ENCODE measurements at places on chromosomes 2 and 18.

DNA sequence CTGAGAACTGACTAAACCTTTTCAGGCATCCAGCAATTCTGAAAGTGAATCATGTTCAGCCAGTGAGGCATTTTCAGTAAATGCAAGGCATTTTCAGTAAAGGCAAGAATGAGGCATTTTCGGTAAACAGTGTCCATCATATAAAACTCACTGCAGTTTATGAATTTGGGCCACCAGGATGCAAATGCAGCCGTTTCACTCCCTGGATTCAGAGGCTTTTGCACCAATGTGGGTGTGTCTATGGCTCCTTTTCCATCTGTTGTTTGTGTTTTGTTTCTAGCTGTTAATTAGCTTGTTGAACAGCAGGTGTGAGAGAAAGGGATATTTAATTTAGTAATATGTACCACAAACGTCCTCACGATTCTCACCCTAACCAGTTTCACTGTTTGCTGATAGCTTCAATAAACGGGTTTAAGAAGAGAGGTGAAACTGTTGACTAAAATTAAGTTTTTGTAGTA lies 116.3 kb upstream of the PGAP1 start:
- no peak for DNase-seq

- DNase-seq: peak; percentile 15
These were observed 116.0 kb downstream of the DTNB start for GRCh38 chr2:25557179-25558036.

GRCh38 chr2:169109502-169110409 lies 40.4 kb downstream of the DHRS9 start:
- peak; percentile 84 for DNase-seq

GRCh38 chr2:145379934-145380333 lies 860.0 kb upstream of the ZEB2 start:
- no peak for DNase-seq

DNA sequence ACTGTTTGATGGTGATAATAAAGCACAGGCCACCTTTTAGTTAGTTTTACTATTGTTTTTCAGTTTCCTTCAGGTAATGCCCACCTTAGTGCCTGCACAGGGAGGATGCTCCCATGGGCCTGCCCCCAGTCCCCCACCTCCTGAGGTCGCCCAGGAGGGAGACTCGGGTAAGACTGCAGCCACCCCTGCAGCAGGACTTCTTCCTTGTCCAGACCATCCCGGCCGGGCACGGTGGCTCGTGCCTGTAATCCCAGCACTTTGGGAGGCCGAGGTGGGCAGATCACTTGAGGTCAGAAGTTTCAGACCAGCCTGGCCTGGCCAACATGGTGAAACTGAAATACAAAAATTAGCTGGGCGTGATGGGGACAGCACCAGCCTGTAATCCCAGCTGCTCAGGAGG lies 68.1 kb upstream of the TANC1 start:
- no peak for DNase-seq

DNA sequence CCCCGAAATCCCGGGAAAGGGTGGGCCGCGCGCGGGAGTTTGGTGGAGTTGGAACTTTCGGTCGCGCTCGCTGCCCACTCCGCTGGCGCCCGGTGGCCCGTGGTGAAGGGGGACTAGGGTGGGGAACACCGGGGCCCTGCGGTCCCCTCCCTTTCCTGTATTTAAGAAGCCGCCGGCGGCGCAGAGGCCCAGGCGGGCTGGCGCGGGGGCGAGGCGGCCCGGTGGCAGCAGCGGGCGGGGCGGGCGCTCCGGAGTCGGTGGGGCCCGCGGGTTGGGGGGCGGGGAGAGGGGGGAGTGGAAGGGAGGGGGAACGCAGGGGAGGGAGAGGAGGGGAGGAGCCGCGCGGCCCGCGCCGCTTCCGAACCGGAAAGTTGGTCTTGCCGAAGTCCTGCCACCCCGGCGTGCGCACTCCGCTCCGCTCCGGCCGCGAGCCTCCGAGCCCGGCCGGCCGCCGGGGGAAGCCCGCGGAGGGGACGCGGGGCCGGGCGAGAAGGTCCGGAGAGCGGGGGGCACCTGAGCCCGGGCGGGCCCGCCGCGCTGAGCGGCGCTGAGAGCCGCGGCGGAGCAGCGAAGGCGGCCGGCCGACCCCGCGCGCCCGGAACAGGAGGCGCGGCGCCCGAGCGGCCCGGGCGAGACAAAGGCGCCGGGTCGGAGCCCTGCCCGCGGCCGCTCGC lies 425 bp upstream of the SALL3 start:
- DNase-seq: no peak

DNA sequence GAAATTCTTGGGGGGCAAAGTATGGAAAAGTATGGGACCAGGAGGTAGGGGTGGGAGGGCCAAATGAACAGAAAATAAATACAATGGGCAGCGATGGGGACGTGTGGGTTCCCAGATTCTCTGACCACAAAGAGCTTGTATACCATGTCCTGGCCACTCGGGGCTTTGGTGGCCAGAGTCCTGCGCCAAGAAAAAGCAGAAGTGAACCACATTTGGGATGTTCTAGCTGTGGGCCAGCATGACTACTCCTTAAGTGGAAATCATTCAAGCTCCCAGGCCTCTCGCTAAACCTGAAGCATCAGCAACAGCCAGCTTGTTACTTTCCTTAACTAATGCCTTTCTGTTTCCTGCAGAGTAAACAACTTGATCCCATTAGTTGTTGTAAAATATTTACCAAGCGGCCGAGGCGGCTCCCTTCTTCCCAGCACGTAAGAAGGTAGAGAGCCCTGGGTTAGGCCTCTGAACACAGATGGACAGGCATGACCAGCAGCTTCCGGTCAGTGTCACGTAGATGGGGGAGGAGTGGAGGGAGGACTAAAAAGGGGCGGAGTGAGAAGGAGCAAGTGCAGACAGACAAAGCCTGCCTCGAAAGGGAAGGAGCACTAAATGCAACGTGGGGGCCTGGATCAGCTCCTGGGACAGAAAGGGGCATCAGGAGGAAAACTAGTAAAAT lies 88.2 kb downstream of the GALNT14 start:
- peak; percentile 9 for DNase-seq

- DNase-seq: no peak
These were observed 3.0 kb upstream of the SULT1C3 start for GRCh38 chr2:108236676-108237335.

DNA sequence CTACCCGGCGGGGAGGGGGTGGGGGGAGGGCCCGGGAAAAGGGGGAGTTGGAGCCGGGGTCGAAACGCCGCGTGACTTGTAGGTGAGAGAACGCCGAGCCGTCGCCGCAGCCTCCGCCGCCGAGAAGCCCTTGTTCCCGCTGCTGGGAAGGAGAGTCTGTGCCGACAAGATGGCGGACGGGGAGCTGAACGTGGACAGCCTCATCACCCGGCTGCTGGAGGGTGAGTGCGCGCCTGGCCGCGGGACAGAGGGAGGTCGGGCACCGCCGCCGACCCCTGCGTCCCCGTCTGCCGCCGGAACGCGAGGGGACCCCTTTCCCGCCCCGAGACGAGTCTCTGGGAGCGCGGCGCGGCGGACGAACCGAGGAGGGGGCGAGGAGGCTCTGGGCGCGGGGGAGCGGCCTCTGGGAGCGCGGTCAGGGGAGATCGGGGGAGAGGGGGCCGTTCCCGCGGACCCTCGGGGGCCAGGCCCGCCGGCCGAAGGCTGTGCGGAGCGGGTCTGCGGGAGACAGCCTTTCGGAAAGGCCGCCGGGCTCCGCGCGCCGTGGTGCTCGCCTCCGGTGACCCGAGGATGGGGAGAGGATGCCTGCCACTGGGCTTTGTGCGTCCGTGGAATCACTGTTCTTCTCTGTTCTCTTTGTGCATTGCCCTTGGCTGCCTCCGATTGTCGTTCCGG lies 463 bp downstream of the PPP1CB start:
- no peak for DNase-seq

DNA sequence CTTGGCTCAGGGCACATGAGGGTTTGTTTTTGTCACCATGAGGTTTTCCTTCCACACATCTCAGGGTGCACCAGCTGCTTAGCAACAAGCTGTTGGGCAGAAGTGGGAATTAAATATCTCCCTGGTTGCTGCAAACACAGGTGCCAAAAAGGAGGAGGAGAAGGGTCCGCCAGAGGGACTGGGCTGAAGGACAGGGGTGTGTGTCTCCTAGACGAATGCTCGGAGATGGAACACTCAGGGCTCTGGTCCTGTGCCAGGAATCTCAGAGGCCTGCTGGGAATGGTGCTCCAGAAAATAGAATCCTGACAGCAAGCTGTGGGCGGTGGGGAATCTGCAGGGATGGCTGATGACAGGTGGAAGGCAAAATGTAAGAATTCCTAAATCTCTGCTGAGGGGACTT lies 94.5 kb downstream of the VSNL1 start:
- DNase-seq: no peak

- DNase-seq: no peak
These were observed 549 bp upstream of the DPP4 start for GRCh38 chr2:162074632-162074895.

DNA sequence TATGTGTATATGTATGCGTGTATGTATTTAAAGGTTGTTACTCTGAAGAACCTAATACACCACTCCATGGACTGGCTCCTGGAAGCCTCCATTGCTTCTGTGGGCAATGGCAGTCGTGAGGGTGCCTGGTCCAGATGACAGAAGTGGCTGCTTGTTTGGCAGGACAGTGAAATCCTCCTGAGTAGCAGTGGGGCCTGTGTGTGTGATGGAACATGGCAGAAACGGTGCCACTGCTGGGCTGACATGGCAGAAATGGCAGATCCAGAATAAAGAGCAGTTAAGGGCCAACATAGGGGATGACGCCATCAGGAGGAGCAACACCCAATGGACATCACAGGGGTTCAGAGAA lies 6.1 kb upstream of the CPLX4 start:
- DNase-seq: no peak

DNA sequence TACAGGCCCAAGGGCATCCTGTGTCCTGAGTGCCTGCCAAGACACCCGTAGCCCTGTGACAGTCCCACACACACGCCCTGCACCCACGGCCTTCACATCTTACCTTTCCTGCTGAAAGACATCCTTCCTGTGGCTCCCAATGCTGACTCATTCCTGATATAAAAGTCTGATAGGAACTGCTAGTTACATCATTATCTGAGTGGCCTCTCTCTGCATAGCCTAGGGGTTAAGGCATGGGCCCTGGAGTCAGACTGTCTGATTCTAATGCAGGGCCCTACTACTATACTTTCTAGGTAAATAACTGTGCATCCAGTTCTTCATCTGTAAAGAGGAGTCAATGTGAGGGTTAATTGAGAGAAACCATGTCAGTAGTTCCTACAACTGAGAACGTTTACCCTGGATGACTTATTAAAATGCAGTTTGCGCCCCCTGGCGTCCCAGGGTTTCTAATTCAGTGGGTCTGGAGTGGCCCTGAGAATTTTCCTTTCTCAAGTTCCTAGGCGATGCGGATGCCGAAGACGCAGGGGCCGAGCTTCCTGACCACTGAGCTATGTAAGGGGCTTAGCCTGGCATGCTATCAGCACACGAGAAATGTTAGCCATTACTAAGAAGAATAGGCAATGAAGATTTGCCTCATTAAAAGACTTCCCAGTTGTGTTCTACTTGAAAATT lies 6.0 kb upstream of the GPR45 start:
- DNase-seq: peak; percentile 88

- no peak for DNase-seq
These were observed 237.7 kb downstream of the NYAP2 start for GRCh38 chr2:225637259-225637658.

DNA sequence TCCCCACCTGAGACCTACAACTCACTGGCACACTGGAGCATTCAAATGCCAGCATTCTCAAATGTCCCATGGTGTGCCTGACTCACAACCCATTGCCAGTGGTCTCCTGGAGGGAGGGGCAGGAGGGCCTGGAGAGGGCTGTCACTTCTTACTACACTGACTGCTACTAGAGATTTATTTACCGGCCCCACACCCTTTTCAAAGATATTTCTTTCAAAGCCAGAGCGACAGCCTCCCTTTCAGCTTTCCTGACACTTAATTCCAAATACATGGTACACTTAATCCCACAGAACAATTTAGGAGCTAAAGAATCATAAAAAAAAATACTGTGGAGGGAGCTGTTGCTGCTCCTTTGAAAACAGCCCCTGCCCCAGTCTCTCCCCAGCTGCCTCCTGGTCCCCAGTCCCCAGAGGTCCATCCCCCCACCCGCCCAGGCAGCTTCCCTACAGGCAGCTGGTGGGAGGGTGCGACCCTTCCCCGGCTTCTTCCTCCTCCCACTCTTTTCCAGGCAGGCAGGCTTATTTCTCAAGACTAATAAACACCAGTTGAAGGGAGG lies 129.1 kb upstream of the SMAD2 start:
- no peak for DNase-seq

DNA sequence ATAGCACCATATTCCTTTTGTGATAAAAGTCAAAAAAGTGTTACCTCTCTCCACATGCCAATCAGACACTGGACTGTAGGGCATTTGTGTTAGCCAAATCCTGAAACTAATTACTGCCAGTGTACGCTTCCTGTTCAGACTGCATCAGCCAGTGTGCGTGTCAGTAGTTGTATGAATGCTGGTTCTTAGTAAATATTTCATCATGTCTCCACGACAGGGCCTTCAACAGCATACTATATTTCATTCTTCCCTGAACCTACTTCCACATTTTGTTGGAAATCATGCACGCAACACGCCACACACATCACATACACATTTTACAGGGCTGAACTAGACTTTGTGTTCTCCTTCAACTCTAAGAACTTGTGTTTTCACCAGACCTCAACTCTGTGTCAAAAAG lies 77.5 kb downstream of the EPB41L3 start:
- DNase-seq: peak; percentile 38

- DNase-seq: no peak
These were observed 11.0 kb upstream of the SIX3 start for GRCh38 chr2:44930274-44931197.

- peak; percentile 44 for DNase-seq
These were observed 1.6 kb downstream of the EHD3 start for GRCh38 chr2:31235504-31235902.

DNA sequence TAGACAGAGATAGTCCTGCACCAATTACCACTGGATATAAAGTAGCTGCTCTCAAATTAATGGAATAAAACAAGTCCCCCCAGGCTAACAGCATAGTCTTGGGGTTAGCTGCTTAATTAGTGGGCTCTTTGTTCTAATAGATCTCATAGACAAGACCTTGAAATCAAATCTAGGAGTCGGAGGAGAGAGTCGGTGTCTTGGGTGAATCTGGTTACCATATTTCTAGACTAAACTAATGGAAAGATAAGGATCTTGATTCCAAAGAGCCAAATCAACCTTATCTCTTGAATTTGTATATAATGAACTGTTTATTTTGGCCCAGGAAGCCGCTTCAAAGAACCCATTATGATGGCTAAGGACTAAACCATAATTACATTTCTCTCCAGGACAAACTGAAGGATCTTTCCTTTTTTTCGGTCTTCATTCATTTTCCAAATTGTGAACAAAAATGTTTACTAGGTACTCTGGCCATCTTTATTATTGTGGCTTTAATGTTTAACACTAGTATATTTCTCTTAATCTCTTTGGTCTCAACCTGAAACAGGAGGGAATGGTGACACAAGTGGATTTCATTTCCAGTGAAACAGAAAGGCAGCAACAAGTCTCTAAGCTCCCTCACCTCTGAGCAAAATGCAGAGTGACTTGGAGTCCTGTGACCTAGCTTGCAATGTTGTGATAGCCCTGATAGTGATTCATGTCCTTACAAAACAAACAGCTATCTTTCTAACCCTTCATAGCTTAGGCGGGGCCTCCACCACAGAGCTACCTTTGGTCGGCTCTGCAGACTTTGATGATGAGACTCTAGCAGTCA lies 137.9 kb upstream of the PARD3B start:
- peak; percentile 97 for DNase-seq

Data from OCI-M1 (cell line).